COR-L47 (cell line): ENCODE measurements at places on chromosomes 16 and 17.

DNA sequence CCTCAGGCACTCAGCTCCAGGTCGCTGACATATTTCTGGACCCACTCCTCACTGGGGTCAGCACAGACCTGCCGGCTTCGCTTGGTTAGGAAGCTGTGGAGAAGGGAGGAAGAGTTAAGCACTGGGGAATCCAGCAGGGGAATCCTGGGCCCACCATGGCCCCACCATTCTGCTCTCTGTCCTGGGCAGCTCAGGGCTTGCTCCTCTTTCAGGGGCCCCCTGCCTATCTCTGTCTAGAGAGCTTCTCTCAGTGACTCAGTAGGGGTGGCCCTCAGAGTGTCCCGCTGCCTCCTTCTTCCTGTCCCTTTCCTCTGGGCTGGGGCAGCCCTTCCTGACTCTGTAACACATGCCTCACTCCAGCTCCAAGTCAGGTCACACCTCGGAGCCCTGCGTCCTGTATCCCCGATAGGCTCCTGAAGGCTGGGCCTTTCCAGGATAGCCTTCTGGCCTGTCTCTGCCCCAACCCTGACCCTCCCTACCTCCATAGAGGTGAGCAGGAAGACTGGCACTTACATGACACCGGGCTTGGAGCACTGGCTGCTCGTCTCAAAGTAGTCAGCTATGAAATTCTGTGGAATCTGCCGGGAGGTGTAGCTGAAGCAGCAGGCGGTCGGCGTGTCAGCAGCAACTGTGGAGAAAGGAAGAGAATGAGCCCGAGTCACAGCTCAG, 1.1 kb downstream of the CCL3 start:
- DNase-seq = no peak

GRCh38 chr16:14315683-14316320, 244.7 kb downstream of the MRTFB start:
- DNase-seq = no peak

- no peak for DNase-seq
These were observed 192.8 kb upstream of the CDH11 start for GRCh38 chr16:65314627-65315008.

- no peak for DNase-seq
These were observed 4.7 kb downstream of the ADGRG3 start for GRCh38 chr16:57672824-57673223.

DNA sequence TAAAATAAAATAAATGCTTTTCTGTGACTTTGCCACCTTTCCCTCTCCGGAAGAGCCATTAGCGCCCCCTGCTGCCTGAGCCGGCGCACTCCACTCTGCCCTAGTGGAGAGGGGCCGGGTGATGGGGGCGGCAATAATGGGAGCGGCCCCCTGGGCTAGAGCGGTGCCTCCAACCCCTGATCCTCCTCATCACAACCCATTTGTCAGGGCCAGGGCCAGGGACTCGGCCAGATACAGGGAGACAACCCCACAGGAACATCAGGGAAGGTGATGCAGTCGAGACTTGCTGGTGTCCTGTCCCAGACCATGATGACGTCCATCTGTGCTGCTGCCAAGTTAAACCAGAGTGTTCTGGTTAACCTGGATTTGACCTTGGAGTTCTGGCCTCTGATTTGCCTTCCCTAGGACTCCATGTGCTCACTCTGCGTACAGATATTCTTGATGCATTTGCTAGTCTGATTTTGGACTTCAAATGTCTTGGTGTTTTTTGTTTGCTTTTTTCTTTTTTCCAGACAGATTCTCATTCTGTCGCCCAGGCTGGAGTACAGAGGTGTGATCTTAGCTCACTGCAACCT, 46.1 kb upstream of the BPTF start:
- no peak for DNase-seq

GRCh38 chr16:21161211-21161610, 2.7 kb downstream of the LDAF1 start:
- DNase-seq = no peak

- DNase-seq = no peak
These were observed 1.4 kb downstream of the TEN1 start for GRCh38 chr17:75980188-75981018.

DNA sequence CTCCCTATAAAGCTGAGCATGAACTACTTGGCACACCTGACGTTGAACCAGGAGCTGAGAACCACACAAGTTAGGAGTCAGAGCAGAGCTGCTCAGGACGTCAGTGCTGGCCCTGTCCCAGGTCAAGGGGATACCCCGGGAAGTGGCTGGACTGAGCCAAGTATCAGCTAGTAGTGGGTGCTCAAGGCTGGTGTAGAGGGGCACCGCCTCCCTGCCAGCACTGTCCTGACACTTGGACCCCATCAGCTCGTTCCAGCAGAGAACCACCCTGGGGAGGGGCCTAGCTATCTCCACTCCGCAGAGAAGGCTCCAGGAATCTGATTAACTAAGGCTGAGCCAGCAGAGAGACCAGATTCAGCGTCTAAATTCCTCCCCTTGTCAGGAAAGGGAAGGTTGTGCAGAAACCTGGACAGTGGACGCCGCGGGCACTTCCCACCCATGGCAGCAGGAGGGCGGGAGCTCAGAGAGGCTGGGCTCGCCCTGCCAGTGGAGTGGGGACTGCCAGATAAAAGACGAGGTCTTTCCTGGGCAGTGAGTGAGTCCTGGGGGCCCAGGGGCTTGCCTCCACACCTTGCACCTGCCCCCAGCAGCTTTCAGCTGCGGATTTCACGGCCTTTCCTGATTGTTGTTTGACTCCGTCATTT, 21.0 kb downstream of the C16orf90 start:
- DNase-seq = no peak

GRCh38 chr17:65270499-65271253, 133.5 kb downstream of the RGS9 start:
- DNase-seq = no peak

DNA sequence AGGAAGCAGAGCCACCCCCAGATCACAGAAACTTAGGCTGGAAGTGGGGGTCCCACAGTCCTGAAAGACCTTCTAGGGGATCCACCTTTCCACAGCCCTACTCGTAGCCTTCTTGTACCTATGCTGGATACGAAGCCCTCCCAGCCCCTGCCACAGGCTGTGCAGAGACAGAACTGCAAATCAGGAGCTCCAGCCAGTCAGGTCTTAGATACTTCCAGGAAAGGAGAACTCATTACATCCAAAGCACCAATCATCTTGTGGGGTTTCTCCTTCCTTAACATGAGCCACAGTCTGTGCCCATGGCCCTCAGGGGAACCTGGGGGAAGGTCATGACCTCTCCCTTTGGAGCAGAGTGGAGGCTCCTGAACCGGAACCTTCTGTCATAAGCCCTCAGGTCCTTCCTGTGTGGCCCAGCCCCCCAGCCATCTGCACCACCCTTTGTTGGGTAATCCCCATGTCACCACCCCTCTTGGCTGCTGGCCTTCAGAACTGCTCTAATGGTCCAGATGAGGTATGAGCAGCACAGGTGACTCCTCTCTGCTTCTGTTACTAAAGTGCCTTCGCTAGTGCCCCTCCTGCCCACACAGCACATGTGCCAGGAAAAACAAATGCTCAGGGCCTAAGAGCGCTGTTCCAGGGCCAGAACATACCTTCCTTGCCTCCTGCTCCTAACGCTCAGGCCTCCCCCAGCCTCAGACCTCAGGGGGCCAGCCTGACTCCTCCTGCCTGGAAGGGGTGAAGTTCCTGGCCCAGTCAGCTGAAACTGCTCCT, 14.6 kb downstream of the SRCIN1 start:
- DNase-seq = no peak

GRCh38 chr17:40915199-40915661, 22.2 kb downstream of the KRT23 start:
- DNase-seq = no peak

DNA sequence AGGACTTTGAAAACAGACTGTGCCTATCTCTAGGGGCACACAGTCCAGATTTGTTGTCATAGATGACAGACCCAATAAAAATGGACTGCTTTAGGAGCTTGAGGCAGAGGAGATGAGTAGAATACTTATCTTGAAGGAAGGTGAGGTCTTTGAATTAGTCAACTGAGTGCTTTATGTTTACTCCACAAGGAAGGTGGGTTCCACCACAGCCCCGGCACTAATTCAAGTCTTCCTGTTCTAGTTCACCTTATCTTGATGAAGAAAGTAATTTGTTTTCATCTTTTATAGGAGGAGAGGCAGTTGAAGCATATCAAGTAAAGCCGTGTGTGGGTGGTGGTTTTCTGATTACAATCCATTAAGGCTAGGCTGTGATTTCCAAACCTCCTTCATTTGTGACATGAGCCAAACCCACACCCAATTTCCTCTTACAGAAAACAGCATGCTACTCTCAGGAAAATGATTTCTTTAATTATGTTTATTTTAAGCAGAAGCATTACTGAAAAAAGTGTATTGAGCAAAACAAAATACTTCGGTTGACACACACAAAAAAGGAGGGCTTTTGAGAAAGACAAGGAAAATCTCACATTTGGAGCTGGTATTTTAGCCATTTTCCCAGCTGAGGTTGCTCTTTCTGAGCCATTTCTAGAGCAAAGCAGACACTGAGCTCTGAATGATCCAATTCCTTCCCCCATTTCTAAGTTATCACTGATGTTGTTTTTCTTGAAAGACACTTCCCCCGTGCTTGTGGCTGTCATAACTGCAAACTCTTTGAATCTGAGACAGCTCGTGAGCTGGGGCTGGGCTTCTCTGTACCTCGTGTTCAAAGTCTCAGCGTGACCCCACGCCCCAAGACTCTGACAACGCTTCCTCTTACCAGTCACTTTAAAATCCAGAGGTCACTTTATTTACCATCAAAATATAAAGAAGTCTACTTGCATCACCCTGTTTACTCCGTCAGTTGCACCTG, 35.4 kb downstream of the CDRT15 start:
- no peak for DNase-seq
